Neural crest cell (in vitro differentiated cells): ENCODE measurements at places on chromosomes 2 and 18.

GRCh38 chr2:73091696-73092095 is 20.2 kb upstream of the SFXN5 start:
- no peaks in the 10 kb centered on the region for H3K36me3 ChIP-seq
- peaks cover 28% of the 10 kb centered on the region for H3K4me1 ChIP-seq
- no peak overlapping the region for H3K4me3 ChIP-seq

DNA sequence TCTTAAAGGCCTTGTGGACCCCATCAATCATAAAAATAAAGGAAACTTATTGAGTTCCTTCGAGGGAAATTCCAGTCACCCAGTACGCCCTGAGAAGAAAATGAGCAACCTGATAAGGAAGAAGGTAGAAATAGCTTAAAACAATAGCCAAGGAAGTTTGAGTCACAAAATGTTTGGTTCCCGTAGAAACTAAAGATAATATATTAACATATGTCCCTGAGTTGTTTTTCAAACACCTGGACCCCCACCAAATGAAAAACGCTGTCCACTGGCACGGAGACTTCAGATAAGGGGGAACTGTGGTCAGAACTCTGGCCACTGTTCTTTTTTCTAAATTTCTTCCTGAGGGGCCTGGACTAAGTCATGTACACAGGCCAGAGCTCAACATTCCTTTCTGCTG is 669.1 kb downstream of the ADCYAP1 start:
- DNase-seq: no peak
- H3K27me3 ChIP-seq: no peaks in the 10 kb centered on the region
- no peaks in the 10 kb centered on the region for H3K36me3 ChIP-seq
- peaks cover 8% of the 10 kb centered on the region for H3K4me1 ChIP-seq
- no peak overlapping the region for H3K27ac ChIP-seq
- no peak overlapping the region for H3K4me3 ChIP-seq

DNA sequence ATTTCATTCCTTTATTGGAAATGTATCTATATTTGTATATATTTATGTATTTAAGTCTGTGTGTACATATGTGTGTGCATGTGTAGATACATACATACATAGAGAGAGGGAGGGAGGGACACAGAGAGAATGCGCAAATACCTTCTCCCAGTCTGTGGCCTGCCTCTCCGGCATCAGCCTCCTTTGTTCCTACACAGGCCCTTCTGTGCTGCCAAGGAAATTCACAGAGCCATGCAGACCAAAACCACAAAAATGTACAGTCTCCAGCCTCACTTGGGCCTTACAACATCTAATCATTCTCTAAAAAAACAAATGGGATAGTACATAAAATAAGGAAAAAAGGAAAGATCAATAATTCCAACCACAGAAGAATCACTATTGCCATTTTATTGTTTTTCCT is 8.8 kb upstream of the CRACDL start:
- peaks cover 19% of the 10 kb centered on the region for H3K27me3 ChIP-seq
- DNase-seq: no peak
- H3K4me1 ChIP-seq: no peaks in the 10 kb centered on the region
- H3K4me3 ChIP-seq: no peak overlapping the region
- H3K27ac ChIP-seq: no peak overlapping the region

GRCh38 chr2:85935170-85935745 is 46.5 kb upstream of the ST3GAL5 start:
- H3K4me3 ChIP-seq: no peak overlapping the region
- H3K4me1 ChIP-seq: peaks cover 25% of the 10 kb centered on the region
- H3K36me3 ChIP-seq: no peaks in the 10 kb centered on the region

- H3K27me3 ChIP-seq: no peaks in the 10 kb centered on the region
- H3K36me3 ChIP-seq: no peaks in the 10 kb centered on the region
- peak overlapping the region; percentile 94 for H3K4me3 ChIP-seq
- peak overlapping the region; percentile 96 for H3K27ac ChIP-seq
- DNase-seq: no peak
Measured at GRCh38 chr2:54559006-54559445, 102.9 kb downstream of the SPTBN1 start.

- no peak overlapping the region for H3K4me3 ChIP-seq
- no peaks in the 10 kb centered on the region for H3K27me3 ChIP-seq
- H3K27ac ChIP-seq: no peak overlapping the region
- no peak for DNase-seq
- H3K36me3 ChIP-seq: no peaks in the 10 kb centered on the region
Measured at GRCh38 chr2:166084301-166084700, 43.5 kb downstream of the SCN1A start.

DNA sequence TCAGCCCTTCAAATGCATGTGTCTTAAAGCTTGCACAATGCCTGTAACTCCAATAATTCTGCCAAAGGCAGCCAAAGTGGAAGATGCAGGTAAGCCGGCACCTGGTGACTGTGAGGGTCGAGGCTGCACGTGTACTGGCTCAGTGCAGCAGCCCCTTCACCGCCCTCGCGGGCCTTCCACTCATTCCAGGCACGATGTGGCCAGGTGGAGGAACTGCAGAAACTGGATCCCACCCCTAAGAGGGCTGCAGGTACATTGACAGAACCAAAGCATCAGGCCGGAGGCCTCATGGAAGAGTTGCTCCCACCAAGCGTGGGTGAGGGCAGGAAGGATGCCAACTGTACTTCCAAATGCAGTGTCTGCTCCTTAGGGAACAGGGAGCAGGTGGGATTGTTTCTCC is 253.4 kb downstream of the HDAC4 start:
- H3K4me1 ChIP-seq: no peaks in the 10 kb centered on the region
- no peak overlapping the region for H3K4me3 ChIP-seq
- no peak overlapping the region for H3K27ac ChIP-seq
- no peak for DNase-seq
- H3K36me3 ChIP-seq: peaks cover 4% of the 10 kb centered on the region

DNA sequence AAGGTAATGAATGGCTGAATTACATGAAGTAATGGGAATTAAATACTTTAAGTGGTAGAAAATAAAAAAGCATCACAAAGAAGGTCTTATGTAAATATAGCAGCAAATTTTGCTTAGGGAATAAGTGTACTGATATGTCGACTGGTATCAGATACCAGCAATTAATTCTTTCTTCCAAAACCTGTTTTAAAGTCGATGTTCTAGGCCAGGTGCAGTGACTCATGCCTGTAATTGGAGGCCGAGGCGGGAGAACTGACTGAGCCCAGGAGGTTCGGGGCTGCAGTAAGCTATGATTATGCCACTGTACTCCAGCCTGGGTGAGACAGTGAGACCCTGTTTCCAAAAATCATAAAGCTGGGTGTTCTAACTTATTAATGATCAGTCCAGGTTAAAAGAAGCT is 30.3 kb downstream of the SP3 start:
- no peak overlapping the region for H3K27ac ChIP-seq
- H3K27me3 ChIP-seq: no peaks in the 10 kb centered on the region
- DNase-seq: no peak
- H3K4me3 ChIP-seq: no peak overlapping the region
- peaks cover 23% of the 10 kb centered on the region for H3K4me1 ChIP-seq

GRCh38 chr2:65366595-65367125 is 65.7 kb downstream of the SPRED2 start:
- DNase-seq: no peak
- no peak overlapping the region for H3K27ac ChIP-seq
- no peaks in the 10 kb centered on the region for H3K36me3 ChIP-seq
- peaks cover 67% of the 10 kb centered on the region for H3K4me1 ChIP-seq
- no peaks in the 10 kb centered on the region for H3K27me3 ChIP-seq
- H3K4me3 ChIP-seq: no peak overlapping the region

DNA sequence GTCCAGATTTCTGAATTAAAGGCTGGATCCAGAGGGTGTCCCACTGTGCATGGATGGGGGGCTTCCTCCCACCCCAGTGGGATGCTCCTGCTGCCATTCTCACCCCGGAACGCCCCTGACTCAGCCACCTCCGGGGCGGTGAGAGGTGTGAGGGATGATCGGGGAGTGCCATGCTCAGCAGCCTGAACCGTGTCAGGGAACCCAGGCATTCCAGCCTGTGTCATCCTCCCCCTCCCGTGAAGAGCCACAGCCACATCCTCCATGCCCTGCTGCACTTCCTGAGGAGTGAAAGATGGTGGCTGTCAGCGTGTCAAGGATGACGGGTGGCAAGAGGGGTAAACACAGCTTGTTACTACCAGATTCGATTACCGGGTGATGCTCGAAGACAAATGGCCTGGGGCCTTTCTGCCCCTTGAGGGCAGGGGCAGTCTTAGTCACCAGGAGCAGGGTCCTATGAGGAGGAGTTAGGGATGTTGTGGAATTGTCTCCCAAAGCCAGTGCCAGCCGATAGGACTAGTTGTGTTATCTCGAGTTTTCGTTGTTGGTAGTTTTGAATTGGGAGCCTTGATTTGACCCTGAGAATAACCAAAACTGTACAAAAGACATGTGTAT is 80.8 kb downstream of the TCF7L1 start:
- no peak overlapping the region for H3K27ac ChIP-seq
- no peak overlapping the region for H3K4me3 ChIP-seq
- H3K36me3 ChIP-seq: no peaks in the 10 kb centered on the region
- no peak for DNase-seq
- H3K4me1 ChIP-seq: peaks cover 45% of the 10 kb centered on the region

GRCh38 chr18:61322265-61322873 is 10.9 kb upstream of the CDH20 start:
- H3K4me1 ChIP-seq: no peaks in the 10 kb centered on the region
- peak; percentile 83 for DNase-seq
- no peaks in the 10 kb centered on the region for H3K36me3 ChIP-seq

GRCh38 chr18:79798999-79799370 is 1.2 kb downstream of the KCNG2 start:
- H3K4me3 ChIP-seq: peak overlapping the region; percentile 34
- H3K27me3 ChIP-seq: peaks cover 70% of the 10 kb centered on the region
- no peak overlapping the region for H3K27ac ChIP-seq
- no peak for DNase-seq
- H3K4me1 ChIP-seq: peaks cover 9% of the 10 kb centered on the region

GRCh38 chr2:191676790-191677645 is 918 bp upstream of the NABP1 start:
- peaks cover 7% of the 10 kb centered on the region for H3K27me3 ChIP-seq
- H3K27ac ChIP-seq: peak overlapping the region; percentile 96
- peaks cover 27% of the 10 kb centered on the region for H3K4me1 ChIP-seq
- DNase-seq: no peak
- peak overlapping the region; percentile 92 for H3K4me3 ChIP-seq
- H3K36me3 ChIP-seq: no peaks in the 10 kb centered on the region

GRCh38 chr2:19845323-19845920 is 56.4 kb downstream of the TTC32 start:
- no peak overlapping the region for H3K4me3 ChIP-seq
- H3K4me1 ChIP-seq: no peaks in the 10 kb centered on the region
- no peak for DNase-seq
- H3K27me3 ChIP-seq: peaks cover 5% of the 10 kb centered on the region
- no peaks in the 10 kb centered on the region for H3K36me3 ChIP-seq
- no peak overlapping the region for H3K27ac ChIP-seq

DNA sequence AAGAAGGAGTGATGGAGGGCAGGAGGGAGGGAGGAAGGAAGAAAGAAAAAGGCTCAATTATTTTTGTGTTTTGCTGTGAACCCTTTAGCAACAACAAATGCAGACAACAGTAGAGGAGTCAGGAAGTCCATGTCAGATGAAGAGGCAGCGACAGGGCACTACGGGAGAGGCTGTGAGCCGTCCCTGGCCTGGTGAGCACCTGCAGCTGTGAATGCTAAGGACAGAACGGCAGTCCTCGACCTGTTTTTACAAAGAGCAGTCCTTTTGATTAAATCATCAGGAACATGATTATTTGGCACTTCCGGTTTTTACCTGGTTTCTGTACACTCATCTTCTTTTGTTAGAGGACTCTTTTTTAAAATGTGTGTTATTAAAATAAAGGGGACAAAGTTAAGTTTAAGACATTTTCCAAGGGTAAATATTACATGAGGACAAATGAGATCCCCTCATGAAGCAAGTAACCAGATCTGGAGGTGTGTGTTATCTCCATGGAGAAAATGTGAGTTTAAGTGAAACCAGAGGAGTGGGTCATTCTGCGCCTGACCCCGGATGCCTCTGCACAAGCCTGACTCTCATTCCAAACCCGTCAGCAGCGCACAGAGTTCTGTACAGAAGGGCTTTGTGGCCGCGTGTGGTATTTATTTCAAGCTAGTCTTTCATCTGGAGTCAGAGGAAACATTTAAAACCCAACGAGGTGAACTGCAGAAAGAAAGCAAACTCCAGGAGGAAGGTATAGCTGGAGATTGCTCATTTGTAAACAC is 492.5 kb downstream of the SOX11 start:
- no peaks in the 10 kb centered on the region for H3K36me3 ChIP-seq
- peak overlapping the region; percentile 25 for H3K4me3 ChIP-seq
- H3K4me1 ChIP-seq: peaks cover 73% of the 10 kb centered on the region
- H3K27ac ChIP-seq: peak overlapping the region; percentile 91
- DNase-seq: peak; percentile 40

GRCh38 chr18:47680488-47680887 is 250.0 kb downstream of the SMAD2 start:
- no peak overlapping the region for H3K4me3 ChIP-seq
- no peaks in the 10 kb centered on the region for H3K36me3 ChIP-seq
- no peaks in the 10 kb centered on the region for H3K4me1 ChIP-seq

DNA sequence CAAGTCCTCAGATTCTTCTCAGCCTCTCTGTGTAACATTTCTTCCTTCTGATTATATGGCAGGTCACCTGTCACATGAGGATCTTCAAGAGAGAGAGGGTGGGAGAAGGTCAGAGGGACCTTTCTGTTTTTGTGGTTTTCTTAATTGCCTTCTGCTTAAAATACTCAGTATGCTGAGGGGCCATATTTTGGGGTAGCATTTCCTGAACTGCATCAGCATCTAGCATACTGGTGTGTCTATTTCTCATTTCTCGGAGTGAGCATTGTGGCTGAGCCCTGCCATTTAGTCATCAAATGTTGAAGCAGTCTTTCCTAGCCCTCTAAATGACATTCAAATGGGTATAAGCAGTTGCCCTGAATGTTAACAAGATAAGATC is 162.7 kb downstream of the MYO3B start:
- peaks cover 15% of the 10 kb centered on the region for H3K4me1 ChIP-seq
- no peaks in the 10 kb centered on the region for H3K36me3 ChIP-seq
- DNase-seq: no peak

- DNase-seq: no peak
- H3K4me1 ChIP-seq: no peaks in the 10 kb centered on the region
- H3K4me3 ChIP-seq: no peak overlapping the region
Measured at GRCh38 chr2:46863882-46864281, 51.7 kb downstream of the MCFD2 start.

- H3K36me3 ChIP-seq: no peaks in the 10 kb centered on the region
- no peak overlapping the region for H3K27ac ChIP-seq
- no peak for DNase-seq
- no peaks in the 10 kb centered on the region for H3K27me3 ChIP-seq
- H3K4me3 ChIP-seq: no peak overlapping the region
- peaks cover 7% of the 10 kb centered on the region for H3K4me1 ChIP-seq
Measured at GRCh38 chr2:217254111-217254510, 394.2 kb upstream of the TNP1 start.
